ENCODE measurements at places on chromosomes 3 and 15.

DNA sequence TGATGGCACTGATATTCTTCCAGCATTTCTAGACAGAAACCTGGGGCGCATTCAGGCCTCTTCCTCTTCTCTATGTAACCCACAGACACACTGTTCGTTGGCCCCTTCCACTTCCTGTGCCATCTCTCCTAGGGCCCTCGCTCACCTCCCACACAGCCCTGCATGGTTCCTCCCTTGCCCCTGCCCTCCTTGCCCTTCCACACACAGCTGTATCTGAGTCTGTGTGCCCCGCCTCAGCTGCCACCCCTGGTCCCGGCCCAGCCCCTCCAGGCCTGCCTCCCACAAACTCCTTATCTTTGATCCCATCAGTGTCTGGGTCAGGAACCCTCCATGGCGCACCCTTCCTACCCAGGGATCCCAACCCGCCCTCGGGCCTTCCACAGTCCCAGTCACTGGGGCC, 37.9 kb downstream of the RAB6B start:
- DNase-seq: no peak

- DNase-seq: no peak
Measured at GRCh38 chr15:31439328-31439727, 112.7 kb downstream of the KLF13 start.

- DNase-seq: no peak
Measured at GRCh38 chr3:73603762-73604171, 21.0 kb downstream of the PDZRN3 start.

GRCh38 chr15:31468911-31469785, 142.5 kb downstream of the KLF13 start:
- DNase-seq: no peak

- DNase-seq: no peak
Measured at GRCh38 chr15:93493172-93493571, 404.2 kb upstream of the RGMA start.

DNA sequence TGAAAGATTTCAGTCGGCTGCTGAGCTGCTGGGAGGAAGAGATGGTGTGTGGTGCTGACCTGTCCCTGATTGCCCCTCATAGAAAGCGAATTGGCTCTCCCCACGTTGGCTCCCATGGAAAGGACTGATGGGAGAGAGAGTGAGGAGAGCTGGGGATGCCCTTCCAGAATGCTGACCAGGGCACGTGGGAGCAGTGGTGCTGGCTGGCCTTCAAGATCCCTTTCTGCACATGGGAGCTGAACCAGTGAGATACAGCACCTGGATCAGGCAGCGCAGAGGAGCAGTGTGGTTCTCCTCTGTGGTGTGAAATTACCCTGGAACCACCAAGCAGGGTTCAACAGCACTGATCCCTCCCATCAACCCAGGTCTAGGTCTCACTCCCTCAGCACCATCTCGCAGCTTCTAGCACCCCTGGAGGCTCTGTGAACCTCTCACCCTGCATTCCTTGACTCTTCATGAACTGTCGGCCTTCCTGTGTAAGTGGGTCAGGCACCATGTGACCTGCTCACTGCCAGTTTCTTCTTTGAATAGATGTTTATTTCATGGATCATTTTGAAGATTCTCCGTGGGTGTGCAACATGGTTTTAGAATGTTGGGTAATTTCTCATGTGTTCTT, 55.7 kb downstream of the CACNA1D start:
- no peak for DNase-seq

DNA sequence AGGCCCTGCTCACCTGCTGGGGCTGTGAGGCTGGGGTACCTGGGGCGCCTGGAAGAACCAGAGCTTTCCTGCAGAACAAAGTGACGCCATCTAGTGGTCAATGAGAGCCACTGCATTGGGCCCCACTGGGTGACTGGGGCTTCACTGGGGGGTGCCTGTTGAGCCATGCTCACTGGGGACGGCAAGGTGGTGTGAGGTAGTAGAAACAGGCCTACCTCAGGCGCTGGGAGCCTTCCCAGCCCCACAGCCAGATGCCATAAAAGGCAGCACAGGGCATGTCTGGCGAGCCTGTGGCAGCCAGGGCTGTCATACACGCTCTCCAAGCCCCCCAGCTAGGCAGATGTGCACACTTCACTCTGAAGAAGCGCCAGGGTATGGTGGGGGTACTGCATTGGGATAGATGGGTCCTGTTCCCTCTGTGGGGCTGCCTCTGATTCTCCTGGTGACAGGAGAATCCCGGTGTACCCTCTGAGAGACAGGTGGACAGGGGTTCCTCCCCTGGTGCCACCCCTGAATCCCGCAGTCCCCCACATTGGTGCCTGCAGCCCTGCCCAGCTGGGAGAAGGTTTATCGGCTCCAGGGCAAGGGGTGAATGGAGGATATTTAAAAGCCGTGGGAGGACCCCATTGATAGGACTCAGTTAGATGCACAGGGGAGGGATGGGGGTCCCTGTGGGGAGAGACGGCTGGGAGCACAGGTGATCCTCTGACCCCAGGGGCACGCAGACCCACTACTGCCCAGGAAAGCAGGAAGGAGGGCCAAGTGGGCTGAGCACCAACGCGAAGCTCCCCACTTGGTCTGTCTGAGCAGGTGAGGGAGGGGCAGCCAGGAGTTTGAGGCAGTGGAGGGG, 178.8 kb downstream of the NSMCE3 start:
- DNase-seq: peak; percentile 25

DNA sequence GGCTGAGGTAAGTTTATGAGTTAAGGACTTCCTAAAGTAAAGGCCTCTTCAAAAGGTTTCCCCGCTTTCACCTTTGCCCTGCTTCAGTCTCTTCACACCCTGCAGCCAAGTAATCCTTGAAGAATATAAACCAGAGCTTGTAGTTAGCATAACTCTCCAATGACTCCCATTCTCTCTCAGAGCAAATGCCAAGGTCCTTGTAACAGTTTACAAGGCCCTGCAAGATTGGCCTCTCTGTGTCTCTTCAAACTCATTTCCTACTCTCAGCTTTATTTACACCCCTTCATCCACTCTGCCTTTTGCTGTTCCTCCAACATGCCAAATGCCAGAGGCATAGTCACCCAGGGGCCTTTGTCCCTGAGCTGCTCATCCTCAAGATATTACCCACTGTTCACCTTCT, 60.5 kb upstream of the MME start:
- DNase-seq: no peak

DNA sequence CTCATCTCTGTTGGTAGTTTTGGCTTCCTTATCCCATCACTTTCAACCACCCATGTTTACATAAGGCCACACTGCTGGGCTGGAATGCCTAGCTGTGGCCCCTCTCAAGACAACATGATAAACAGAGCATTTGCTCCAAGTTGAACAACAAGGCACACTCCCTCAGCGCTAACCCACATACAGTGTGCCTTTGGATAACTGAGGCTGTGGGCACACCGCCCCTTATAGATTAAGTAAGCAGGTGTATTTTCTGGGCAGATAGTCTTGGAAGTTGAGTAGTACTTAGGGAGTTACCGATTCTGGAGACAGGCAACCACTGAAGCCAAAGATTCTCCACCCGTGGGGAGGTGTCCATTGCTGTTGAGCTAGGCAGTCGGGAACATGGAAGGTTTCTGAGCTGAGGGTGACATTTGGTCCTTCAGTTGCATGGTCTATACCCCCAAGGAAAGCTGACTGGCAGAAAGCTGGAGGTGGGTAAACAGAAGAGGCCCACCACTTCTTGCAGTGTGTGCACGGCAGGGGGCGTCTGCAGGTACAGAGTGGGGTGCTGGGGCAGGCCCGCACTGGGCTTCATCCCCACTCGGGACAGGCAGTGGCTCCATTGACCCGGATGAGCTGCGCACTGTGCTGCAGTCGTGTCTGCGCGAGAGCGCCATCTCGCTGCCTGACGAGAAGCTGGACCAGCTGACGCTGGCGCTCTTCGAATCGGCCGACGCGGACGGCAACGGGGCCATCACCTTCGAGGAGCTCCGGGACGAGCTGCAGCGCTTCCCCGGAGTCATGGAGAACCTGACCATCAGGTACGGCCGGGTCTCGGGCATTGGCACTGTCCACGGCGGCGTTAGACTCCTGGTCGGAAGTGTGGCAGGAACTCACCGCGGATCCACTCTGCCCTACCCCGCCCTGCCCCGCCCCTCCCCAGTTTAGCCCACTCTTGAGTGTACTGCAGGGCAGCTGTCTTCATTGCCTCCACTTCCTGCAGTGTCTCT, 16.8 kb downstream of the NOX5 start:
- DNase-seq: no peak

- peak; percentile 41 for DNase-seq
Measured at GRCh38 chr3:112561484-112561733, 353 bp downstream of the ATG3 start.

- DNase-seq: no peak
Measured at GRCh38 chr15:67087507-67088172, 22.2 kb downstream of the SMAD3 start.

DNA sequence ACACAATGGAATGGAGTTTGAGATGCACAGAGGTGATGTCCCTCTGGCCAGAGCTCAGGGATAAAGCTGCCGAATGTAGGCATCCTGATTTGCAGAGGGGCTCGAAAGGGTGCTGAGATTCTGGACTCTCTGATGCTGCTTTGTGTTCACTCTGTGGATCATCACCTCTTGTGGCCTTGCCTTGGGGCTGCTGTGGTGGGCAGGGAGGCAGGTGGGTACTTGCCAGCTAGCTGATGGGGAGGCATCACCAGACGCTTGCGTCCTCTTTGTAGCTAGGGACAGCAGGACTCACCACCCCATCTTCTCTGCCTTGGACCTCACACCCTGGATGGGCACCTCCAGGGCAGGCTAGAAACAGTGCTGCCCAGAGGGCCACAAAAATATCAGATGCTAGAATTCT, 14.6 kb upstream of the RASGRF1 start:
- DNase-seq: no peak

GRCh38 chr3:59753808-59754450, 704.1 kb upstream of the CFAP20DC start:
- DNase-seq: no peak

- no peak for DNase-seq
Measured at GRCh38 chr3:32309654-32310242, 71.3 kb downstream of the CMTM8 start.

DNA sequence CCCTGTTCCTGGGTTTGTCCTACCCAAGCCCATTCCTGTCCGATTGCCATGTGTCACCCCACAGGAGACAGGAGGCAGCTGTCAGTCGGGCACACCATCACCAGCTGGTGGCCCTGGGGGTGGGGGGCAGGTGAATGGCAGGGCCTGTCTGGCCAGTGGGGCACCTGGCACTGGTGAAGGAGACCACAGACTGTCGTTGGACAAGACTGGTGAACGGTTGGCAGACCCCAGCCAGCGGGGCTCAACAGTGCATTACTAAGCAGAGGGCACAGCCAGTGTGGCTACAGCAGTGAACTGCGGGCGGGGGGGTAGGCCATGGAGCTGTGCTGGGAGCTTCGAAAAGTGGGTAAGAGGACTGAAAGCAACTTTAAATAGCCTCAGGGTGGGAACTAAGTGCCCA, 2.1 kb downstream of the SEMA7A start:
- no peak for DNase-seq

- DNase-seq: no peak
Measured at GRCh38 chr3:12766541-12766940, 7.5 kb upstream of the TMEM40 start.

DNA sequence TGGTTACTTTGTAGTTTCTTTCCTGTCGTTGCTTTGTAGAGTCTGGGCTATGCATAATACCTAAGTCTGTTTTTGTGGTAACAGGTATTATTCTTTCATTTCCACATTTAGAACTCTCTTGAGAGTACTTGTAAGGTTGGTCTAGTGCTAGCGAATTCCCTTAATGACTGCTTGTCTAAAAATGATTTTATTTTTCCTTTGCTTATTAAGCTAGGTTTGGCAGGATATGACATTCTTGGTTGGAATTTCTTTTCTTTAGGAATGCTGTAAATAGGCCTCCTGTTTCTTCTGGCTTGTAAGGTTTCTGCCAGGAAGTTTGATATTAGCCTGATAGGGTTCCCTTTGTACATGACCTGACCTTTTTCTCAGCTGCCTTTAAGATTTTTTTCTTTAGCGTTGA, 70.1 kb upstream of the SGO1 start:
- DNase-seq: no peak

GRCh38 chr15:75179746-75180140, 21.9 kb upstream of the C15orf39 start:
- DNase-seq: no peak

DNA sequence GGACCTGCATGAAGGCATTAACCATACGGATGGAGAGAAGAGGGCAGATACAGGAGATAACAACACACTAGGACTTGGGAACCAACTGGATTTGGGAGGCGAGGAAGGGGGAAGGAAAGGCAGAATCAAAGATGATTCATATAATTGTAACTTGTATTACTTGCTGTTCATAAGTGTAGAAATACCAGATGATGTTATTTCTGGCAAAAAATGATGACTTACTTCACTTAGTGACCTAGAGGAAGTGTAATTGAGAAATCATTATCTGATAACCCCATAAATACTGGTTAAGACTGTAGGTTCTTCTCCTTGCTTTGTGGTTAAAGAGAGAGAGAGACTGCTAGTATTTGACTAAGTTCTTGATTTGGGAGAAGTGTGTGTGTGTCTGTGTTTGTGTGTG, 50.5 kb upstream of the GK5 start:
- DNase-seq: no peak

- DNase-seq: no peak
Measured at GRCh38 chr15:70703096-70703878, 60.1 kb downstream of the UACA start.

GRCh38 chr15:63301088-63301487, 23.7 kb downstream of the APH1B start:
- DNase-seq: no peak

DNA sequence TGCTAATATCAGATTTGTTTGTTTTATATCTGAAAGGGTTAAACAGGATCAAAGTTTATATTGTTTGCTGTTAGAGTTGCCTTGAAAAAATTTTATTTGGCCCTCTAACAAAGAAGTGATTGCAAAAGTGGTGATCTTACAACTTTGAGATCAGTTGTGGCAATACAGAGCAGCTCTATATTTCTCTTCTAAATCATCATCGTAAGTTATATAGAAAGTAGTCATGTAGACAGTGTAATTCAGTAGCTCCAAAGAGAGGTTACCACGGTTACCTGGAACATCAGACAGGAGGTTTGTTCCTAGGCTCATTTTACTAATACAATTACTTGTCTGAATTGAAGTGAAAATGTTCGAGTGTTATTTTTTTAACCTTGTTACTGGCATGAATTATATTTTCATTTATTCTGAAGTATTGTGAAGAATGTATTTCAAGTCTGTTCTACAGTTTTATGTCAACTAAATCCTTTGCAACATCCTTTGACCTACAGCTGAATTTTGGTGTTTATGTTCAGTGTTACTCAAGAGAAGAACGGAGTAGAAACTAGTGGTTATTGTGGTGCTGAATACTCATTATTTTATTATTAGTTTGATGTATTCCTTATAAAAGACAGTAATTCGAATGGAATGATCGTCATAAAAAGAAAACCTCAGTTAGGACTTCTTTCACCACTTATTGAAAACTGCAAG, 214.2 kb downstream of the NAALADL2 start:
- DNase-seq: no peak

- DNase-seq: no peak
Measured at GRCh38 chr3:14614189-14614588, 37.4 kb upstream of the CCDC174 start.

DNA sequence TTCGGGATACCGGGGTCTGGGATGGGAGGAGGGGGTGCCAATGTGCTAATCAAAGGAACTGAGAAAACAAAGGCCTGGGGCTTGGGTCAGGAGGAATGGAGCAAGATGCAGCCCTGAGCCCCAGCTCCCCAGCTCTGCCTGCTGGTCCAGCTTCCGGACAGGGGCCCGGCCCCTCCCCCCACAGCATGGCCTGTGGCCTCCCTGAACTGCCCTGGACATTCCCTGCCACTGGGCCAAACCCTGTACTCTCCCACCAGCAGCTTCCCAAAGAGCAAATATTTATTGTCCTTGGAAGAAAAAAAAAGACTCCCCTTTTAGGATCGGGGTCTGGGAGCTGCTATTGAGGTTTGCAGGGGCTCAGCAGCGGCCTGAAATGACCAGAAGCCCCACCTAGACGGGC, 5.7 kb upstream of the MYL3 start:
- DNase-seq: no peak

Measured in activated naive CD8-positive, alpha-beta T cell treated with anti-CD3 and anti-CD28 coated beads, Interleukin-2, amount 50 U/mL, for 16 hours (primary cell).